Activated CD4-positive, alpha-beta memory T cell treated with anti-CD3 and anti-CD28 coated beads for 36 hours (primary cell): ENCODE measurements at places on chromosomes 1 and 21. TPM values are rescaled to one million over a fixed set of nuclear protein-coding genes. Genes with fewer than 3 reads are reported as not detected.

SLC22A15 gene
- total RNA-seq = 0.69 TPM

GRCh38 chr1:47568763-47569162 lies 130.9 kb downstream of the FOXD2 start:
- DNase-seq = no peak

AGT gene
- not detected for total RNA-seq

DNA sequence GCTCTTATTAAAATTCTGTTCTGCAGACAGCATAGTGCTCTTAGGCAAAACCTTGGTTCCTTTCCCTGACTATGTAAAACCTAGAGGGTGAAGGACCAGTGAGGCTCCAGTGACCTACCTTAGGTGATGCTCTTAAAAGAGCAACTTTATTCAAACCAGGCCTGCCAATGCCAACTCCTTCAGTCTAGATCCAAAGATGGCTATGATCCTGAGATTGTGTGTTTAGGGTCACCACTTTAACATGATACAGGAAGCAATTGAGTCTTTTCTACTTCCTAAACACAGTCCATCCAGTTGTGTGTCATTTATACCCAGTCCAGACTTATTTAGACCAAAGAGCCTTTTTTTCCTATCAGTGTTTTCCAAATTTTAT lies 10.8 kb downstream of the MCL1 start:
- no peak for DNase-seq

- no peak for DNase-seq
Measured at GRCh38 chr1:227838181-227838580, 22.7 kb downstream of the PRSS38 start.

ITGB3BP gene
- 59.5 TPM for total RNA-seq

IL24 gene
- 9.8 TPM for total RNA-seq

DNA sequence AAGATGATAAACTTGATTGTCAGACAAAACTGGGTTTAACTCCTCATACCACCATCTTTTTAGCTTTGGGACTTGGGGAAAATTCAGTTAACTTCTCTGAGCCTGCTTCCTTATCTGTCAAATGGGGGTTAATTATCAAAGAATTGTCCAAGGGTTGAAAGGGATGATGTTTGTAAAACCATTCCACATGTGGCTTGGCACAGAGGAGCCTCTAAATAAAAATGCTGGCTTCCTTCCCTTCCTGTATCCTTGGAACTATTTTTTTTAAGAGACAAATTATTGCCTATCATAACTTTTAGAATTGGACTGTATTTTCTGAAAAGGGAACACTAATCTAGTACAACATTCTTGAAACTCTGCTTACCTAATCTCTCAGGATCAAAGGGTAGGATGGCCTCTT lies 143.4 kb upstream of the USP24 start:
- no peak for DNase-seq

CATSPERE gene
- 0.34 TPM for total RNA-seq

DNA sequence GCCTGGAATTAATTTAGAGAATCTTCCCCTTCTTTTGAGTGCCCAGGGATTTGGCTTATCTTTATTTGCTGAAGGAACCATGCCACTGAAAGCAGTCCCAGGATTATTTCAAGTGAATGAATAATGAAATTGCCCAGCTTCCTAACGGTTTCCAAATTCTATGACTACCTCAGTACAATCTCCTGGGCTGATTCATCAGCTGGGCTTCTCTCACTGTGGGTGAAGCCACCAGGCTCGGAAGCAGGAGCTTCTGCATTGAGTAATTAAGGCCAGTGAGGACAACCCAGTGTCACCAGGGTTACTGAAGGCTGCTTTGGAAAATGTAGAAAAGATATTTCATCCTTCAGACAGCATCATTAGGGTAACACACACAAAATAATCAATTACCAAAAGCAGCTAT lies 169.8 kb downstream of the DAB1 start:
- DNase-seq = no peak

- no peak for DNase-seq
Measured at GRCh38 chr1:64940025-64940424, 26.3 kb downstream of the JAK1 start.

TCHH gene
- total RNA-seq = not detected

PDE9A gene
- total RNA-seq = 8.6 TPM

CLCA4 gene
- not detected for total RNA-seq

GRCh38 chr1:197907846-197908616 lies 5.6 kb downstream of the C1orf53 start:
- DNase-seq = no peak

GRCh38 chr21:25314247-25314646 lies 293.0 kb downstream of the MRPL39 start:
- DNase-seq = no peak

DNASE2B gene
- total RNA-seq = not detected
